ENCODE measurements at places on chromosomes 4 and X.

GRCh38 chr4:119667802-119668201, 39.2 kb upstream of the PDE5A start:
- no peak for DNase-seq

DNA sequence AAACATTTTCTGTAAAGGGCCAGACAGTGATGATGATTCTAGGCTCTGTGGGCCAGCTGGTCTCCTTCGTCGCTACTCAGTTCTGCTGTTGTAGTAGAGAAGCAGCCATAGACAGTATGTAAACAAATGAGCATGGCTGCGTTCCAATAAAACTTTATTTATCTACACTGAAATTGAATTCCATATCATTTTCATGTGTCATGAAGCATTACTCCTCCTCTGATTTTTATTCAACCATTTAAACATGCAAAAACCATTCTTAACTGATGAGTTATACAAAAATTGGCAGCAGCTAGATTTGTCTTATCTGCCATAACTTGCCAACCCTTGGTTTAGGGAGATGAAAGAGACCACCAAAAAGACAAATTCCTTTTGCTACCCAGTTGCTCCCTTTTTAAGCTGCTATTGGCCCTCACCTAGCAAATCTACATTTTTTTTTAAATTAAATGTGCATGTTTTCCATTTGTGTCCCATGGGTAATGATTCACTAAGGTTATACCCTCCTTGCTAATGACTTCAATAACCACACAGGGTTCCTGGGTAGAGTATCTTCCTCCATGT, 309.9 kb downstream of the DHX15 start:
- DNase-seq: no peak

DNA sequence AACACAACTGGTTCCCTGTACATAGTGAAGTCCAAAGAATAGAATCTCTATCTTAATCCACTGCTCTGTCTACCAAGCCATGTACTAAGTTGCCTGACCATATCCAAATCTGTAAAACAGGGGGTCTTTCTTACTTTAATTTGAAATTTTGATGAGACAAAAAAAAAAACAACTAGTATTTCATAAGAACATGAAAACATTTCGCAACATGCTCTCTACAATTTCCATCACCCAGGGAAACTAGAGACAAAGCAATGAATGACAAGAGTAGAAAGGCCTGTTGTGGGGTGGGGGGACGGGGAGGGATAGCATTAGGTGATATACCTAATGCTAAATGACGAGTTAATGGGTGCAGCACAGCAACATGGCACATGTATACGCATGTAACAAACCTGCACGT, 279.9 kb downstream of the PPP3CA start:
- DNase-seq: no peak

GRCh38 chr4:110544594-110544993, 68.6 kb downstream of the ENPEP start:
- DNase-seq: no peak

- no peak for DNase-seq
Observed at GRCh38 chr4:155060419-155060818, 148.0 kb upstream of the NPY2R start.

- DNase-seq: no peak
Observed at GRCh38 chr4:52512291-52512690, 146.8 kb downstream of the USP46 start.

DNA sequence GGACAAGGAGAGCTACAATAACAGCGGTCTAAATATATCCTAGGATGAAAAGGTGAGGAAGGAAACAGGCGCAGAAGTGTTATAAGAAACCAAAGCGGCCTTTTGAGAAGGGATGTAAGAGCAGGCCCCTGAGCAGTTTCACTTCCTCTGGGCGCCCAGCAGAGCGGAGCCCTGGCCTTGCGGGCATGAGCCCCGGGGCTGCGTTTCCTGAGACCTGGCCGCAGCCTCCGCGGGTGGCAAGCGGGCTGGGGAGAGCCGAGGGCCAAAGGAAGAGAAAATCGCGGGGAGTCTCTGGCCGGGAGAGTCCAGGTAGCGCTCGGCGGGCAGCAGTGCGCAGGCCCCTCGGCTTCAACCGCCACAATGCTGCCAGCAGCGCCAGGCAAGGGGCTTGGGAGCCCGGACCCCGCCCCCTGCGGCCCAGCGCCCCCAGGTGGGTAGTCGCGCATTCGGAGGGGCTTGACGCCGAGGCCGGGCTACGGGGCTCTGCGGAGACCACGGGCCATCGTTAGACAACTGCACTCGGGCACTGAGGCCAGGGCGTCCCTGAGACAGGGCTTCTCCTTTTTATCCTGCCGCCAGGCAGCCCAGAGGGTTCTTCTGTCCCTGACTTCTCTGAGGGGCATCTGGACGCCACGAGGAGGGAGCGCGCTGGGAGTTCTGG, at the start of gene BANK1:
Gene BANK1 (plus strand): TSS at position 210 of the 661 bp plus-strand sequence. CDS start 151 bp downstream, at position 361.
- no peak for DNase-seq

DNA sequence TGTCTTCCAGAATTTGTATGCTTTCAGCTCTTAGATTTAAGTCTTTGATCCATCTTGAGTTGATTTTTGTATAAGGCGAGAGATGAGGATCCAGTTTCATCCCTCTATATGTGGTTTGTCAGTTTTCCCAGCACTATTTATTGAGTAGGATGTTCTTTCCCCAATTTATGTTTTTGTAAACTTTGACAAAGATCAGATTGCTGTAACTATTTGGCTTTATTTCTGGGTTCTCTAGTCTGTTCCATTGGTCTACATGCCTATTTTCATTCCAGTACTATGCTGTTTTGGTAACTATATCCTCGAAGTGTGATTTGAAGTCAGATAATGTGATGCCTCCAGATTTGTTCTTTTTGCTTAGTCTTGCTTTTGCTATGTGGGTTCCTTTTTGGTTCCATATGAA, 60.7 kb downstream of the IL15 start:
- no peak for DNase-seq

GRCh38 chr4:4326166-4326565, 36.1 kb downstream of the ZBTB49 start:
- DNase-seq: no peak

DNA sequence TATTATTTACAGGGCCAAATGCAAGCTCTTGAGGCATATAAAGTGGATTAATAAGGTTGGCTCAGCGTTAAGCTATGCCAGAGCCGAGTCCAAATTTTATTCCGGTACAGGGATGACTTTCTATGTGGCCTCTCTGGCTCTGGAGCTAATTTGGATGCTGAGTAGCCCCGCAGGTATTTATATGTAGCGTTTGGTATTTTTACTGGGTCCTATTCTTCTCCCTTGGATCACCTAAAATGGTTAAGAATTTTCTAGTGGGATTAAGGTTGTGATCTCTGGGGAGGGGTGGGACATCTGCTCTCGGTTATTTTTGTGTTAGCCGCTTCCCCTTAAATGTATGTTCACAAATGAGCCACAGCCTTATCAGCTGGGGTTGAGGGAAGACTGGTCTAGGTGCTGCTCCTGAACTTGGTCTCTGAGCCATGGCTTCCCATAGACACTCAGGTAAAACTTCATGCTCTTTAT, 49.4 kb downstream of the FHL1 start:
- no peak for DNase-seq

GRCh38 chr4:705278-706082, at the start of gene PCGF3:
Gene PCGF3 (plus strand): TSS chr4:705832. CDS start chr4:733681, 27,849 bp downstream.
- peak; percentile 97 for DNase-seq

DNA sequence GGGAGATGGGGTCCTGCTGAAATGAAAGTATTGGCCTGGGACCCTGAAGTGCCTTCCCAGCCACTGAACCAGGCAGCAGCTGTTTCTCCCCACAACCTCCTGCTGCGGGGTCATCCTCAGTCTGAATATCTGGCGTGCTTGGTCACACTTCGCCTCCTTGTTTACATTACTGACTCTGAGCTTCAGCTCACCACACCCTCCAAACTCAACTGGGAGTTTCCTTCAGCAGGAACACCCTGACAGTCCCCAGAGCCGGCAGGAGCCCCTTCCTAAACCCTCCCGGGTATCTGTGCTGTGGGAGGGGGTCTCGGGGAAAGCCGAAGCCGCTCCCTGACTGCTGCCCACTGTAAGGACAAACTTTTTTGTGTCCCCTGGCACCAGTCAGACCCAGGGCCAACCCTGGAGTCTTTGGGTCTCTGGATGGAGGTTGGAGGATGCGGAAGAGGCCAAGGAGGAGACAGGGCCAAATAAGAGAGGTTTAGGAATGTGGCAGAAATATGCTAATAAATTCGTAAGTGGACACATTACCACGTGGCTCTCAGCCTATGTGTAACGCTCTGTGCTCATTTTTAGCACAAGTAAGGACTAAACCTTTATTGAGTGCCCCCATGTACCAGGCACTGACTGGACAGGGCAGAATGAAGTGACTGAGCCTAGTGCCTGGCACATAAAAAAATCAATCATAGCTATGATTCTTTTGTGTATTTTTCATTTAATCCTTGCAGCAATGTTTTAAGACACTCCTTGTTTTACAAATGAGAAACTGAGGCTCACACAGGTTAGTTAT, 20.7 kb downstream of the FHDC1 start:
- DNase-seq: no peak

- DNase-seq: no peak
Observed at GRCh38 chr4:57490520-57491255, 380.5 kb upstream of the IGFBP7 start.

GRCh38 chrX:25544641-25545040, 528.9 kb upstream of the ARX start:
- no peak for DNase-seq

- no peak for DNase-seq
Observed at GRCh38 chr4:8724436-8725070, 132.0 kb downstream of the CPZ start.

- no peak for DNase-seq
Observed at GRCh38 chrX:7926914-7927258, 327 bp downstream of the PNPLA4 start.

DNA sequence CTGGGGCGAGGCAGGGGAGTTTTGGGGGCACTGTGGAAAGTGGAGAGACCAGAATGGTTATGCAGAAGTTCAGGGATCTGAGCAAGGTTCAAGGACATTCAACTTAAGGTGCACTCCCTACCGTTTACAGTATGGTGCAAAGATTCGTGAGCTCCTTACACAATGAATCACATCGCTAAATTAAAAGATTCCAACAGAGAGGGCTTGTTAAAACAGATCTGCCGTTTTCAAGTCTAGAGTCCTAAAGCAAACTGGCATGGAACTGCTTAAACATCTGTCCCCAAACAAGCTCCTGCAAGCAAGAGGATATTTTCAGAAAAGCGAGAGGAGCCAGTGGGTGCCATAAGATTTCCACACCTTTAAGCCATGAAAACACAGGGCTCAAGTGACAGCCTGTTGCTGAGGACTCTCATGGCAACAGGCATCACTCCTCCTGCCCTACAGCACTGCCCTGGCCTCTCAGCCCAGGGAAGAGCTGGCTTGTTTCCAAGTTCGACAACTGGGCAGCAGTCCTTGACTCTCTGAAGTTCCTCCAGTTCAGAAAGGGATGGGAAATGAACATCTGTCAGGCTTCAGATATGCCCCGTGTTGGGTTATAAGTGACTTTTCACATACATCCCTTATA, 10.0 kb downstream of the FAM184B start:
- DNase-seq: no peak

DNA sequence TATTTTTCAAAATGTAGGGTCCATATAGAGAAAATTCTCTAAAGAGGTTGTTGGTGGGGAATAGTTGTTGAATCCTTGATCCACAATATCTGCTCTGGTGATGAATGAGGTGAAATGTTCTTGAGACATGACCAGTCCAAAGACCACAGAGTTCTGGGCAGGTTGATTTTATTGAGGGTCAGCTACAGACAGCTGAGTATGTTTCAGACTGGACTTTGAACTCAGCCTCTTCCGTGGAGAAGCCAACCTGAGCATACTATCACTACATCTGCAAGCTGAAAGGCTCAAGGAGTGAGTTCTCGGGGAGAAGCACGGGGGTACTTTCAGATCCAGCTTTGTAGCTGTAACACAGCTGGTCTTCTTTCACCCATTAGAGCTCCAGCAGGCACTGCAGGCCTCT, 168.4 kb upstream of the NPY2R start:
- no peak for DNase-seq

GRCh38 chrX:123336666-123337065, 152.6 kb downstream of the GRIA3 start:
- no peak for DNase-seq

DNA sequence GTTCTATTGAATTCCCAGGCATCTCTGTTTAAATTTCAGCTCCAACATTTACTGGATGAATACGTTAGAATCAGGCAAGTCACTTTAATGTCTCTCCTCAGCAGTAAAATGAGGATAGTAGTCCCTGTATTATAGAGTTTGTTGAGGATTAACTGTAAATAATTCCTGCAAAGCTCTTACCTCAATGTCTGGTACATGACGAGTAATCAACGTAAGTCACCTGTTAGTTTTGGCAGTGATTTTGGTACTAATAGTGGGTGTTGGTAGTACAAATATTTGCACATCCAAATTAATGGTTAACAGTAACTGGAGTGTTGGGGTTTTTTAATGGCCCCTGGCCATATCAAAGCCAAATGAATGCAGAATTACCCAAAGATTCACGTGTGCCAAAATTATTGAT, 189.8 kb upstream of the GALNT7 start:
- no peak for DNase-seq

DNA sequence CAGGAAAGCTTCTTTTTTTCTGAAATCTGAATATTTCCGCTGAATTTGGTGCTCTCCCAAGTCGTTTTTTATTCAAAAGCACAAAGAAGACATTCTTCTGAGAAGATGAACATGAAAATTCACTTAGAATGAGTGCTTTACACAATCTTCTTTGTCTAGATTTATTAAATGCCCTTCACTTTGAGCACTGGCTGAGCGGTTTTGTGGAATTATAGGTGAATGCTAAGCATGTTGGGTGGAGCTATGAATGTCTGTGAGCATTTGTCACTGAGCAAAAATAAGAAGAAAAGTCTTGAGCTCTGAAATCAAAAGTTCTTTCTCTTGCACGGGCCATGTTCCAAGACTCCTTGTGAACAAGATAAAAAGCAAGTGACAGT, 13.1 kb downstream of the GASK1B start:
- DNase-seq: no peak

DNA sequence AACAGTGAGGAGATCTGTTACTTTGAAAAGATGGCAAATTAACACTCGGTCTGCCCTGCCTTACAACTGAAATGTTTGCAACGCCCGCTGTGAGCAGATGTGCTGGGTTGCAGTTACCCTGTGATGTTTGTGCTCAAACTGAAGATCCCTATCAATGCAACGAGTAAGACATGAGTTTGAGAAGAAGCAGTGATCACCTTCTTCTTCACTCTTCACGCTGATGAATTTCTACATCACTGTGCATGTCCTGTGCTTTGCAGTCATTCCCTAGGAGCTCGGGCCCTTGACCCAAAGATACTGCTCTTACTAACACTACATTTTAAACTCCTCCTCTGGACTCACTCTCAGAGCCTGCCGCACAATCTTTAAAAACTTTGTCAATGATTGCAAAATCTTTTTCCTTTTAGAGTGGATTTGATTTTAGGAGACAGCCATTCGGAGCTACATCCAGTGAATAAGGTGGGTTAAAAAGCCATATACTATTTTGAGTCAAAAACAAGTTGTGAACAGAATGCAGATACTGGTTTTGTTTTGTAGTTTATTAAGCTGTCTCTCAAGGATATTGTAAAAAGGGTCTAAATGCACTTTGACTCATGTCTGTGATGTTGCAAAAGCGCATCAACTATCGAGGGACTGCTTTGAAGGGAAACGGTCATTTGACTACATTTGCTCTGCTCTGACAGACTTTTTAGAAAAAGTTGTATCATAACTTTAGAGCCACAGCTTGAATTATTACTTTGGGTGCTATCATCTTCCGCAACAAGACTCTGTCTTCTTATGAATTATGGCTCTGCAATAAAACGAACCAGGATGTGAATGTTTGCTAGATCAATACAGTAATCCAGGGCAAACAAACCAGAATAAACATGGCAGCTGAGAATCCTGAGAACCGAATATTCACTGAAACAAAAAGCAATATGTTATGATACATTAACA, 5.7 kb upstream of the RHOH start:
- DNase-seq: no peak

All from stimulated activated CD4-positive, alpha-beta T cell treated with anti-CD3 and anti-CD28 coated beads, Interleukin-1b, Interleukin-23, amount 100 ng/mL, for 1 hour (primary cell).